ENCODE measurements at places on chromosomes 6 and 20. TPM values are rescaled to one million over a fixed set of nuclear protein-coding genes. Genes with fewer than 3 reads are reported as not detected.
A peak's percentile ranks its signal among the peaks of the same experiment; 100 is the strongest.

Gene NELFE
- 53.7 TPM for total RNA-seq

Gene OR2J3
- total RNA-seq, result not detected

GRCh38 chr20:19628570-19629134, 129.4 kb upstream of the RIN2 start:
- peak; percentile 77 for DNase-seq

DNA sequence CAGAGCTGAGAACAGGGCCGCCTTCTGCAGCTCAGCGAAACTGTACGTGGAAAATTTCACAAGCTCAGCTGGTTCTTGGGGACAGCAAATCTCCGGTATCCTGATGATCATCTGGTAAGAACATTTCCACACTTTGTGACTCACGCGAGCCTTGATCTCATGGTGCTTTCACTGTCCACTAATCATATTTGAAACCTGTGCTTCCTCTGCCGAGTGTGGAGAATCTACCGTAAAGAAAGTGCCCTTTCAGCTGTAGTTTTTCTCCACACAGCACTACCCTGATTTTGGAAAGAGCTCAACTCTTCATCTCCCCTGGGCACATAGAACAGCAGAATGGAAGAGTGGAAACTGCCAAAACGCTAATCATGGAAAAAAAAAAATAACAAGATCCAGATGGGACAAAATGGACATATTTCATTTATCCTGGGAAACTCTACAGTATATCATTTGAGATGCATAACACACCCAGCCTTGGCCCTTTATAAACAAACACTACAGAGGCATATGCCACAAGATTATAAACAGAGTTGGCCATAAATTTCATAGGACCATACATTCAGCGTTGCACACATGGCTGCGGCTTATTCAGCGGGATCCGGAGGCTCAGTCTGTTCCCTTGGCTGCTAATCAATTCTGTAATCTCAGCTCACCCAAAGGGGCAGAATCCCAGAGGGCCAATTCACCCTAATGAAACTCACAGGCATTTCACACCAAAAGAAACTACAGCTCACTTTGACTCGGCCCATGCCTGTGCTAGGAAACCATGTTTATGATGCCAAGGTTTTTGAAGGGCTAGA, 434.5 kb downstream of the HDGFL1 start:
- DNase-seq, result no peak
